Right forelimb (tissue), 1 donor: ENCODE measurements at places on chromosomes 11 and 22.

GRCh38 chr11:108131993-108132392 lies 10.6 kb downstream of the ACAT1 start:
- no peak for DNase-seq

DNA sequence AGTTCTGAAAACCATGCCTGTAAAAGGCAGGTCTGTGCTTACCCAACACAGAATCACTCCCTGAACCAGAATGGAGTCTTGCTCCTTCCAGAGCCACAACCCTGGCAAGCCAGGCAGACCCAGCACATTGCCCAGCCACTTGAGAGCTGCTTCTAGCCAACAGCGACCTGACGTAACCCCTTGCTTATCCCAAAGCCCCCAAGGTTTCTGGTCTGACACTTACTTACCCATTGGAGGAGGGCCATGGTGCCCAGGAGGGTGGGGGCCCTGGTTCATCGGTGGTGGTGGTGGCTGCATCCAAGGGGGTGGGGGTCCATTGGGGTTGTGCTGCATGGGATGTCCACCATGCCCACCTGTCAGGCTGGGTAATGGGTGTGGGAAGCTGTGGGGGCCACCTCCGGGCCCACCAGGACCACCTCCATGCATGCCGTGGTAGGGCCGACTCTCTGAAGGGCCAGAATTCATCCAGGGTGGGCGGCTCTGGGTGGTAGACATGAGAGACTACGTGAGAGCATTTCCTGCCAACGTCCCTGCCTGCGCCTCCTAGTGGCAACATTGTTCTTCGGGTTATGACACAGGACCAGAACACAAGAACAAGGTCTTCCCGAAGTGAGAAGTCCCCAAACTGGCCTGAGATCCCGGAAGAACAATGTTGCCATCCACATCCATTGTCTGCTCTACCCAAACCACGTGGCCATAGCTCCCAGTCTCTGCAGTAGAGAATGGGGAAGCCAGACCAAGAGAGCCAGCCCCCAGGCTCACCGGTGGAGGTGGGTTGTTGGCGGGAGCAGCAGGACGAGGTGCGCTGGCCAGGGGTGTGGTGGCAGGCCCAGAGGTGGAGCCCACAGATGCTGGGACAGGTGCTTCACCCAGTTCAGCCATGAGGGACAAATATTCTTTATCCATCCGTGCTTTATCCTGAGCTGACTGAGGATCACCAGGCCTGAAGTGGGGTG lies 7.8 kb upstream of the PYGM start:
- DNase-seq = peak; percentile 78

DNA sequence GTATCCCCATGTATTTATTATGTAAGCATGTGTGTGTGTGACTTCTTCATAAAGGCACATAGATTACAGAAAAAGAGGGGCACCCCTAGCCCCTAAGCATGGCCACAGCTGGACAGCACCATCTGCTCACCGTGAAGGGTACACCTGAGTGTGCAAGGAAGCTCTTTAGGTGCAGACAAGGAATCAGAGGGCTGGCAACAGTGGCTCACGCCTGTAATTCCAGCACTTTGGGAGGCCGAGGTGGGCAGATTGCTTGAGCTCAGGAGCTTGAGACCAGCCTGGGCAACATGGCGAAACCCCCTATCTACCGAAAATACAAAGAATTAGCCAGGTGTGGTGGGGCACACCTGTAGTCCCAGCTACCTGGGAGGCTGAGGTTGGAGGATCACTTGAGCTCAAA lies 56.3 kb downstream of the DGCR2 start:
- no peak for DNase-seq

GRCh38 chr11:77121096-77121640 lies 6.9 kb upstream of the MYO7A start:
- no peak for DNase-seq

DNA sequence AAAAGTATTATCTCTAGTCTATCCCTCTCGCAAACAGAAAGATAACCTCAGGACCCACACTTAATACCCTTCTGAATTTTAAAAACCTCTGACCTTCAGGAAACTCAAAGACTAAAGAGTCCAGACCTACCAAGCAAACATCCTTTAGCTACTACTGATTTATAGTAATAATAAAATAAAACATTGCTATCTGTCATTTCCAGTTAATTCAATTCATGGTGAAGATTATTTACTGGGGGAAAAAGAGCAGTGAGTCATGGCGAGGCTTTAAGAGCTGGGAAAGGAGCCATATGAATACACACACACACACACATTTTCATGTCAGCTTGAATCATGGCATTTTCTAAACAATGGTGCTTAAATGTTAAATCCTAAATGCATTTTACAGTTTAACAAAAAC lies 87.1 kb downstream of the FAM76B start:
- DNase-seq = no peak

- DNase-seq = no peak
These were observed 1.2 kb downstream of the SYVN1 start for GRCh38 chr11:65132988-65133700.

GRCh38 chr22:19177164-19178064 lies 1.1 kb downstream of the SLC25A1 start:
- no peak for DNase-seq

DNA sequence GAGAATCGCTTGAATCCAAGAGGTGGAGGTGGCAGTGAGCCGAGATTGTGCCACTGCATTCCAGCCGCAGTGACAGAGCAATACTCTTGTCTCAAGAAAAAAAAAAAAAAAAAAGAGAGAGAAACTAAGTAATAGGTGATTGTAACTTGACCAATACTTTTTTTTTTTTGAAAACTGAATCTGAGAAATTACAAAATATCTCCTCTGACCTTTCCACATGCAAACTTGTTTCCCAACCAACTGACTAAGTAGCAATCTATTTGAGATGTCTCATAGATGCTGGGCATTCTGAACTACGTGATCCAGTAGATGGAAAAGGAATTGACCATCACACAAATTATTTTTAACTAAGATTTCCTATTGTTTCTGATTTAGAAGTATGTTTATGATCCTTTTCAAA lies 407.3 kb upstream of the CHORDC1 start:
- DNase-seq = no peak

GRCh38 chr11:19557720-19558140 lies 154.9 kb upstream of the NAV2 start:
- DNase-seq = peak; percentile 83

- no peak for DNase-seq
These were observed 280.2 kb downstream of the BUD13 start for GRCh38 chr11:116492600-116492999.

DNA sequence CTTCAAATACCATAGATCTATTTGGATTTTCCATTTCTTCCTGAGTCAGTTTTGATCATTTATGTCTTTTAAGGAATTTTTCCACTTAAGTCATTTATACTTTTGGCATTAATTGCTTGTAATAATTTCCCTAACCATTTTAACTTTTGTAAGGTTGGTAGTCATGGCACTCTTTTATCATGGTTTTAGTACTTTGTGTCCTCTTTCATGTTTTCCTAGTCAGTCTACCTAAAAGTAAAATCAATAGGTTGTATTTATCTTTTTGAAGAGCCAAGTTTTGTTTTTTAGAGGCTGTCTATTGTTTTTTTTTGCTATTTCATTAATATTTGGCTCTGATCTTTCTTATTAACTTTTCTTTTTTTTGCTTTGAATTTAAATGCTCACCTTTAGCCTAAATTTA lies 45.5 kb upstream of the IGLL5 start:
- no peak for DNase-seq

- DNase-seq = peak; percentile 82
These were observed 34.4 kb upstream of the TRIM29 start for GRCh38 chr11:120172054-120172911.

DNA sequence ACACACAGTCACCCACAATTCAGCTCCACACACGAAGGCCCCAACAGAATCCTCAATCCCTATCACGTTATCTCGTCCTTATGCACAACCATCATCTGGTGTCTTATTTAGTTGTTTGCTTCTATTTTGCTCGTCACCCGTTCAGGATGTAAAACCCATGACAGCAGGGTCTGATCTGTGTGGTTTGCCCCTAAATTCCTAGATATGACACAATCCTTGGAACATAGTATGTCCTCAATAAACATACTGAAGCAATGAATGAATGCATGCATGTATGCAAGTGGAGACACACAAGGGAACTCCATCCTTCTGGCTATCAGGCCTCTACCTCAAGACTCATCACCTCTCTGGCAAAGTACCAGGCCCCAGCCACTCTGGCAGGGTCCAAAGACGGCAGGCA lies 20.2 kb downstream of the STARD10 start:
- no peak for DNase-seq

GRCh38 chr11:106286881-106287504 lies 209.5 kb downstream of the AASDHPPT start:
- no peak for DNase-seq

DNA sequence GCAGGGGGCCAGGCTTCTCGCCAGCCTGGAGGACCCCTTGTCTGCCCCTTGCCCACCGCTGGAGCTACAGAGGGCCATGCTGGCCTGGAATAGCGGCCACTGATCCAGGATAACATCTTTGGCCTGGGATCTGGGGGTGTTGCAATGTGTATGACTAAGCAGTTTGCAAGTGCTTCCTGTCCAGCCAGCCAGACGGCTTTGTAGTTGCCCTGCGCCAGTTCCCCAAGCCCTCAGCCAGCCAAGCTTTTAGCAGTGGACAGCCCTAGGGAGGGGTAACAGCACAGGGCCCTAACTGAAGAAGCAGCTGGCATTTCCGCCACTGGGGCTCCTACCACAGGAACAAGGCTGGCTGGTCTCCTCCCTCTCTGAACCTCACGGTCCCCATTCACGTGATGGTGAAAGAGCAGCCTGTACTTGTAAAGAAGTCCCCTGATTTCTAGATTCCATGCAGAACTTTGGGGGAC lies 32.1 kb downstream of the UQCR10 start:
- no peak for DNase-seq

GRCh38 chr11:5705688-5706087 lies 16.1 kb downstream of the TRIM22 start:
- no peak for DNase-seq

- DNase-seq = no peak
These were observed 18.1 kb downstream of the P2RX3 start for GRCh38 chr11:57356268-57356667.

DNA sequence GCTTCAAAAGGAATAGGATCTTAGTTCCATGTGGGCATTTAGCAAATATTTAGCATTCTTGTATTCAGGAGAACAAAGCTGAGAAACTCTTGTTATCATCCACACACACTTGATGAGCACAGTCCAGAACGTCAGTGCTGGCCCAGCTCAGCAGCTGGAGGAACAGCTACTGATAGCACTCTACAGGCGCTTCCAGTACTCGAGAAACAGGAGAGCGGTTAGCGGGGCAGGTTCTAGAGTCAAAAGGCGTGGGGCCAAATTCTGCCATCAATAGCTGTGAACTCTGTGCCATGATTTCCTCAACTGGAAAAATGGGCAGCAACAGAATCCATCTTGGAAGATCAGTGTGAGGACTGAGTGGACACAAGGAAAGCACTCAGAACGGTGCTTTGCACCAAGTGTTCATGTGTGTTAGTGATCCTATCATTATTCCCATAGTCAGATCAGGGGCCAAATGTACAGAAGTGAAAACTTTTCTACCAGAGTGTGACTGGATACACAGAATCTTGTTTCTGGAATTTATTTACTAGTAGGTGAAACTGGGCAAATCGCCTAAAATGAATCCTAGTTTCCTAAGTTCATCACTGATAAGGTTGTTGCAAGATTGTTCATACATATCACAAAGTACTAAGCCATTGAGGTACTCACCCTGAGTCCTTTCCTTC lies 3.2 kb downstream of the JOSD1 start:
- no peak for DNase-seq

DNA sequence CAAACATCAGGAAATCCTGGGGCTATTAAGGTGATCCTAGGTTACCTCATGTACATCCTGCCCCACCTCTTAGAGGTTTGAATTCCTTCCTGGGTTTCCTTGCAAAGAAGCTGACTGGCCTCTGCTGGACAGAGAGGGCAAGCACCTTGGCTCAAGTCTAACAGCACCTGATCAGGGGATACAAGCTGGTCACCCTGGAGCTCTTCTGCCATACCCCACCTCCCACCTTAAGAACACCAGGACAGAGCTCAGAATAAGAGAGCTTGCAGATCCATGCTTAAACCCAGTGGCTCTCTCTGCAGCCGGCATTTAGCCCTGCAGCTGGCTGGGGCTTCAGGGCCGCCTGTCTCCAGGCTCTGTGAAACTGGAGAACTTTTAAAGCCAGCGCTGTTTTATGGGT lies 386.6 kb upstream of the NARS2 start:
- no peak for DNase-seq

DNA sequence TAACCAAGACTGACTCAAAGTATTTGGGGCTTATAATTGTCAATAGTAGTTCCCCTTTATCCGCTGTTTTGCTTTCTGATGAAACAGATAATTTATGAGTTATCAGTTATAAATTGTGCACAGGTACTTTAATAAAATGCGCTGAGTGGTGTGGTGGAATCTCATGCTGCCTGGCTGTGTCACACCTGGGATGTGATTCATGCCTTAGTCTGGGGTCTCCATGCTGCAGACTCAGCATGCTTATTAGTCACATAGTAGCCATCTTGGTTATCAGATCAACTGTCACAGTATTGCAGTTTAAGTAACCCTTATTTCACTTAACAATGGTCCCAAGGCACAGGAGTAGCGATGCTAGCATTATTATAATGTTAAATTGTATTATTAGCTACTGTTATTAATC lies 995.2 kb downstream of the NTM start:
- no peak for DNase-seq

DNA sequence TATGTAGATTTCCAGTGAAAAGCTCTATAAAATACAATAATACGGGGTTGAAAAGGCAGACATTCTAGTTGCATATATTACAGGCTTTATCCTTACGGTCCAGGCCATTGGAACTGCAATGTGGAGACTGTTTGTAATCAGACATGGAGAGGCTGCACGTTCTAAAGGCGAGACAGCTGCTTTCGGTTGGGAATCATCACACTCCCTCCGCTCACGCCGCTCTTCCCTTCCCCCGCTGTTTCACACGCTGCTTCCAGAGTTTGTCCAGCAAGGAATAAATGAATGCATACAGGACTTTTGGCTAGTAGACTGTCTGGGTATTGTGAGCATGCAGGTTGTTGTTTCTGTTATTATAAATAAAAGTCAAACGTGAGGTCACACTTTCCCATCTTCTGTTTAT lies 13.5 kb upstream of the EFCAB6 start:
- DNase-seq = no peak

DNA sequence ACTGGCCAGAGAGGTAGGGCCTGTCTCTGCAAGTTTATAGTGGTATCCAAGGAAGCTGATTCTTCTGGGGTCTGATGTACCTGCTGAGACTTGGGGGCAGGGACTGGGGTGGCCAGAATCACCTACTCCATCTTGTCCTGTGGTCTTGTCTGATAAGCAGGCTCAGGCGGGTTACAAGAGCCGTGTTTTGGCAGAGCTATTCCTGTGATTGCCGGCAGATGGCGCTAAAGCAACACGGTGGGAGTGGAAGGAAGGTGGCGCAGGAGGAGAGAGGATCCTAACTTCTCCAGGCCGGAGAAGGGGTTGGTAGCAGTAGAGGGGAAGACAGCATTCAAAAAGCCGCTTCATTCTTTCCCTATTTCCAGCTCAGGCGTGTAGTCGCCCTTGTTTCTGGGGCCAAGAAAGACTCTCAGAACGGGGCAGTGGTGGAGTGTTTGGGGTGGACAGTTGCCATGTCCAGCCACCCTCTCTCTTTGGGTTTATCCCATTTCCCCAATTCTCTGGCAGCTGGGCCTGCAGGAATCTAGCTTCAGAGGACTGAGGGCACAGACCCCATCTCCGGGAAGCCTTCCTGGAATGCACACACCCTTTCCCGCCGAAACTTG lies 15.1 kb downstream of the CHRM1 start:
- DNase-seq = peak; percentile 90
